Lower lobe of right lung (tissue), 2 donors: ENCODE measurements at places on chromosomes 6 and 20. TPM values are rescaled to one million over a fixed set of nuclear protein-coding genes. Genes with fewer than 3 reads are reported as not detected.

- no peak for DNase-seq
Observed at GRCh38 chr6:95596021-95596420, 18.7 kb downstream of the MANEA start.

DNA sequence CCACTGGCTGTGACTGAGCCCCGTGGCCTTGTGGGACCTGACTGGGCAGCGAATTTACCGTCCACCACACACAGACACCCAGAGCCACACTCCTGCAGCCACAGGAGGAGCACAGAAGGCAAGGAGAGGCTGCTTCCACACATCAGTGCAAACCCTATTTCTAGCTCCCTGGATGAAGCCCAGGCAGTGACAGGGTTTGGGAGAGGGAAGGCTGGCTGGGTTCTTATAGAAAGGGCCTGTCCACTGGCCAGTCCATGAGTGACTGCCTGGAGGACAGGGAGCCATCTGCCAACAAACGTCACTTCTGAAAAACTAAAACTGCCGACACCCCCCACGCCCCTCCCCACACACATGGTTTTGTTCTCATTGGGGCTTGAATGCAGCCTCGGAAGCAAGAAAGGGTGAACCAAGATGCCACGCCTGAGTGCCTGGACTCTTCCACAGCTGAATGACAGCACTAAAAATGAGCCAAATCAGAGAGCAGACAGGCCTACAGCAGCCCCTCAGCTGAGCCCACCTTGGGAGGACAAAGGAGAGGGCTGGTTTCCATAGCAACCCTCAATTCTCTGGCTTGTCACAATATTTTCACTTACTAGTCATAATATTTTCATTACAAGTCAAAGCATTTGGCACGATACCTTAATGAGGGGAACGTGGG lies 38.4 kb downstream of the RRBP1 start:
- peak; percentile 10 for DNase-seq

The WFDC12 gene
- total RNA-seq: 3.9 TPM

The UST gene
- total RNA-seq: 11.8 TPM

The HCRTR2 gene
- total RNA-seq: not detected

GRCh38 chr6:54440549-54440948 lies 132.3 kb downstream of the TINAG start:
- DNase-seq: no peak

DNA sequence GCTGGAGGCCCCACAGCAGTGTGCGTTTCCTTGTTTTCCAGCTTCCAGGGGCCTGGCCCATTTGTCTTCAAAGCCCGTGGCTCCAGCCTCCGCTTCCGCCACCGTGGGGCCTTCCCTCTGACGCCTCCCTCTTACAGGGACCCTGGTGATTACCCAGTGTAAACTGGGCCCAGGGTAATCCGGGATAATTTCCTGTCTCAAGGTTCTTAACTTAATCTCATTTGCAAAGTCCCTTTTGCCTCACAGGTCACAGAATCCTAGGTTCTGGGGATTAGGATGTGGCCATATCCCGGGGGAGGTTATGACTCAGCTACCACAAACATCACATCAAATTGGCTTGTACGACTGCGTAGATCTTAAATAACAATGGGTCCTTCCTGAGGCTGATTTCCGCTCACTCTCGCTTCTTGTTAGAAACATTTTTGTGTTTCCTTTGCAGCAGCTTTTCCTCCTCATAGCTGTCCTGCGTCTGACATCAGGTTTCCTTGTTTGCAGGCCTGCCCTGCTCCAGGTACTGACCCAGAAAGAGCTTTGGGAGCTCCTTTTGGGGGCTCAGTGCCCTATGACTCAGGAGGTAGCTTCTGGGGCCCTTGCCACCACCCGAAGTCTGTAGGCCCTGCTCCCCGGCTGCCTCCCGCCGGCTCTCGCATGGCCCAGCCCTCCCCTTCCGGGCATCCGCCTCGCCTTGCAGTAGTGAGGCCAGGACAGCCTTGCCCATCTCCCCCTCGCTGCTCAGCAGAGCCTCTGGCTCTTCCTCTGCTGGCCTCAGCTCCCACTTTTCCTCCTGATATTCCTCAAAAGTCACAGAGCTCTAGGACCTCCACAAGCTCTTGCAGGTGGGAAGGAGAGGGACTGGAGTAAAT lies 100.5 kb downstream of the ERMARD start:
- no peak for DNase-seq

The C2 gene
- total RNA-seq: 311 TPM

DNA sequence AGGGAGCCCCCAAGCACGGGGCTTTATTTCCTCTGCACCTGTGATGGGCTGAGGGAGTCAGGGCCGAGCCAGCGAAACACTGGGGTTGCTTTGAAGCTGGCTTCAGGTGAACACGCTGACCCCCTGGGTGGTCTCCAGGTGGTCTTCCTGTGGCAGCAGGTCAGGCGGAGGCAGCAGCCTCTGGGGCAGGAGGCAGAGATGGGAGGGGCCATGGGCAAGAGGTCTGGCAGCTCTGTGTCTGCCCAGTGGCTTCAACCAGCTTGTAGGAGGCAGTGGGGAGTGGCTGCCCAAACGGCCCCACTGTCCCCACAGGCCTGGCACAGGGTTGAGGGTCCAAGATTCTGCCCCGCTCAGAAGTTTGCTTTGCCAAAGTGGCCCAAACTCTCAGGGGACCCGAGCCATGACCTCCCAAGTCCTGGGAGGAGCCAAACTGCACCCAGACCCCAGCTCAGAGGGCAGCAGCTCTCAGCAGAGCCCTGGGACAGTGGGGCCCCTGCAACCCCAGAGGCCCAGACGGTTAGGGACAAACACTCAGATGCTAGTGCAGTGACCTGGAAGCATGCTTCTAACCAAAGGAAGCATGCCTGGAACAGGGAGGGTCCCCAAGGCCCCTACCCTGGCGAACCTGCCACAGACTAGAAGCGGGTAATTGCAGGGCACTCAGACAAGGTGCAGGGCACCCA lies 15.3 kb downstream of the NTSR1 start:
- peak; percentile 32 for DNase-seq

- no peak for DNase-seq
Observed at GRCh38 chr6:127288705-127289104, 22.0 kb downstream of the RNF146 start.

DNA sequence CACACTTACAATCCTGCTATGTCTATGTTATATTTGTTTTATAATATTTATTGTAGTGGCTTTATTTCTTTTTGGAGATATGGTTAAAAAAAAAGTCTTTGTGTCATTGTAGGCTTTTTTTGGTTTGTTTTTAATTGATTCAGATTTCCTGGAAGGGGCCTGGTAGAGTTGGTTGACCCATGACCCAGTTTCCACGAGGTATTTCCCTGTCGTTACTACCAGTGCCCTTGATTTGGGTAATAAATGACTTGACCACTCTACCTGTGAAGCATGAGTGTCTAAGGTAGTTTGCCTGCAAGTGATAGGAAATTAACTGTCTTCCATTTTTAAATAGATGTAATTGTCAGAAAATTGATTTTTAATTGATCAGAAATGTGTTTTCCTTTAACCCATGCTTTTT lies 121.0 kb downstream of the JARID2 start:
- no peak for DNase-seq

GRCh38 chr6:109221543-109222195 lies 126.4 kb downstream of the CEP57L1 start:
- DNase-seq: no peak

The BMP5 gene
- total RNA-seq: 13.3 TPM

GRCh38 chr20:17863577-17864292 lies 104.9 kb downstream of the SNX5 start:
- DNase-seq: no peak

GRCh38 chr6:116840091-116840490 lies 11.2 kb upstream of the GPRC6A start:
- DNase-seq: no peak

The LST1 gene
- total RNA-seq: 127 TPM

The ECT2L gene
- total RNA-seq: 3.9 TPM

- DNase-seq: no peak
Observed at GRCh38 chr20:41638456-41638855, 20.3 kb upstream of the CHD6 start.

GRCh38 chr6:43821101-43821886 lies 51.3 kb downstream of the VEGFA start:
- DNase-seq: no peak

The PSMF1 gene
- total RNA-seq: 131 TPM

The ADGRF5 gene
- total RNA-seq: 238 TPM

The SYNDIG1 gene
- total RNA-seq: 0.15 TPM

DNA sequence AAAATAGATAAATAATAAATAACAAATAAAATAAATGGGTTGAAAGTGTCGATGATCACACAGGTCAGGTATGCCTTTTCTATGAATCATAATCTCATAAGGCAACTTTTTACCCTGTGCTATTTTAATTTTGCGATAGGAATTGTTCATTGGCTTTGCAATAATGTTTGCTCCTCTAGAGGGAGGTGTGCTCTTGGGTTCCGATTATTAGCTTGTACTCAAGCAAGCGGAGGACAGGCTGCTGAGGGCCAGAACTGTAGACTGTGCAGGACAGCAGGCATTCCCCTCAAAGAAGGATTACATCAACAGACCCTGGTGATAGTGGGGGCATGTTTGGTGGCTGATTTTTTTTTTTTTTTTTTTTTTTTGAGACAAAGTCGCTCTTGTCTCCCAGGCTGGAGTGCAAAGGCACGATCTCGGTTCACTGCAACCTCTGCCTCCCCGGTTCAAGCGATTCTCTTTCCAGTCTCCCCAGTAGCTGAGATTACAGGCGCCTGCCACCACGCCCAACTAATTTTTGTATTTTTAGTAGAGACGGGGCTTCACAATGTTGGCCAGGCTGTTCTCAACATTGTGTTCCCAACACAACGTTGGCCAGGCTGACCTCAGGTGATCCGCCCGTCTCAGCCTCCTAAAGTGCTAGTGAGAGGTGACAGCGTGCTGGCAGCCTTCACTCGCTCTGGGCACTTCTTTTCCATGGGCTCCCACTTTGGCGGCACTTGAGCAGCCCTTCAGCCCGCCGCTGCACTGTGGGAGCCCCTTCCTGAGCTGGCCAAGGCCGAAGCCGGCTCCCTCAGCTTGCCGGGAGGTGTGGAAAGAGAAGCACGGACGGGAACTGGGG lies 35.6 kb downstream of the RIOK1 start:
- no peak for DNase-seq

GRCh38 chr6:129133770-129134192 lies 250.8 kb downstream of the LAMA2 start:
- no peak for DNase-seq

The BANF2 gene
- not detected for total RNA-seq

- no peak for DNase-seq
Observed at GRCh38 chr6:24692415-24692814, 25.5 kb downstream of the ACOT13 start.

DNA sequence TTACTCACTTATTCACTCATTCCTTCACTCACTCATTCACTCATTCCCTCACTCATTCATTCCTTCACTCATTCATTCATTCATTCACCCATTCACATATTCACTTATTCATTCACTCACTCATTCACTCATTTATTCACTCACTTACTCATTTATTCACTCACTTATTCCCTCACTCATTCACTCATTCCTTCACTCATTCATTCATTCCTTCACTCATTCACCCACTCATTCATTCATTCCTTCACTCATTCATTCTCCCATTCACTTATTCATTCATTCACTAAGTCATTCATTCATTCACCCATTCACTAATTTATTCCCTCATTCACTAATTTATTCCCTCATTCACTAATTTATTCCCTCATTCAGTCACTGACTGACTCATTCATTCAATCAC lies 127.6 kb downstream of the EDN3 start:
- DNase-seq: no peak

DNA sequence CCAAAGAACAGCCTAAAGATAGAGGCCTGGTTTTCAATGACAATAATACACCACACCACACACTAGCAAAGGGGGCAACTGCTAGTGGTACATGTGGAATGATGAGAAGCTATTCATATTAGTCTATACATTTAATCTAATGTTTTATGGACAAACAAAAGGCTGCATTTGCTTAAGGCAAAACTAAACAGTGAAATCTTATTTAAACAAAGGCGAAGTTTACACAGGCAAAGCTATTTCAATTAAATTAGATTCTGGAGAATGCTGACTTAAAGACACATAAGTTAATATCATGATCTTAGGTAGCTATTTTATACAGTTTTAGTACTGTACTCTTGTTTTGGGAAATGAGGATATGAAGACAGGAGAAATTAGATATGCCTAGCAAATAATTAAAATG lies 53.9 kb upstream of the SIM1 start:
- DNase-seq: no peak

The GFOD1 gene
- 20.2 TPM for total RNA-seq

DNA sequence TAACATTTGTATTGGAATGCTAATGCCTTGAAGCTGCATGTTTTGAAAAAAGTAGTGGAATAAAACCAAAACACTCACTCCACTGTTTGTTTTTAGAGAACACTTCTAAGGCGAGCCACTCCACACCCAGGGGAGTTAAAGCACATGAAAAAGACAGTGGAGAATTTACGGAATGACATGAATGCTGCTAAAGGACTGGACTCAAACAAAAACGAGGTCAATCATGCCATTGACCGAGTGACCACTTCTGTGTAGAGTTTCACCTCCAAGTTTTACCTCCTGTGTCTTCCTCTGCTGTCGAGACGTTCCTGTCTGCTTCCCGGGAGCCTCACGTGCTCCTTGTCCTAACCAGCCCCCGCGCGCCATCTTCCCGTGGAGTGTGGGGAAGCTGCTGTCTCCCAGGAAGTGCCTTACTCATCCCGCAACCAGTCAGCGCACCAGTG lies 127.8 kb downstream of the LRRC1 start:
- DNase-seq: no peak

DNA sequence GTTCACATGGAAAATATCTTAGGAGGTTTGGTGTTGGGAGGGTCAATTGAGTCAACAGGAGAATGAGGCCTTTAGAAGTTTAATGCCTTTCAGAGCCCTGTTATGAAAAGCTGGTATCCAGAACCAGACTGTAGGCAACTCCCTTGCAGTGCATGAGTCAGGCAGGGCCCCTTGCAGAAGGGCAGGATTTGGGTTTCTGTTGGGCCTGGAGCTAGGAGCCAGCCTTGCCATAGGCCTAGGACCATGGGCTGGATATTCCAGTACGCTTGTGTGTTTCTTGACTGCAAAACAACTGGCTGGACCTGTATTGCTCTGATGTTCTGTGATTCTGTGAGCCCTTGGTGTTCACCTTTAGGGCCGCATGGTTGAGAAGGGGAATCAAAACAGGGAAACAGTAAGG lies 350.9 kb upstream of the PRND start:
- DNase-seq: no peak

The CD83 gene
- 25.0 TPM for total RNA-seq
